ENCODE measurements at places on chromosomes 12 and 14. TPM values are rescaled to one million over a fixed set of nuclear protein-coding genes. Genes with fewer than 3 reads are reported as not detected.

DNA sequence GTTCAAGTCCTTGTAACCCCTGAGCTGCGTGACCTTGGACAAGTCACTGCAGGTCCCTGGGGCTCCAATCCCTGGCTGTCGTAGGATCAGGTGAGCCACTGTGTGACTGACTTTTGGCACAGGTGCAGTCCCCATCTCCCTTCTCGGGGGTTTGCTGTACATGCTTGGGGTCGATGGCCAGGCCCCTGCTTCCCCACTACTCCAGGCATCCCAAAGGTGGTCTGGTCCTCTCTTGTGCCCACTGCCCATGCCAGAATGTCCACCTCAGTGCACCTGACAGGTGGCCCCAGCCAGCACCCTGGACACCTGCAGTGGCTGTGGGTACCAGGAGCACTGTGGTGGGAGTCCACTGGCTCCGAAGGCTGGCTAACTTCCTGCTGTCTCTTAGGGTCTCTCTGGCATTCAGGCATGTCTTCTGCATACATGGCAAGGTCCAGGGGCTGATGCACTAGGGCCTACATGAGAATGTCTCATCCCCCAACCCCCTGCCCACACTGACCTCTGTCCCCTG lies 14.7 kb downstream of the FOXN4 start:
- DNase-seq = no peak

- DNase-seq = no peak
Measured at GRCh38 chr14:58836303-58836974, 198.7 kb downstream of the DACT1 start.

DNA sequence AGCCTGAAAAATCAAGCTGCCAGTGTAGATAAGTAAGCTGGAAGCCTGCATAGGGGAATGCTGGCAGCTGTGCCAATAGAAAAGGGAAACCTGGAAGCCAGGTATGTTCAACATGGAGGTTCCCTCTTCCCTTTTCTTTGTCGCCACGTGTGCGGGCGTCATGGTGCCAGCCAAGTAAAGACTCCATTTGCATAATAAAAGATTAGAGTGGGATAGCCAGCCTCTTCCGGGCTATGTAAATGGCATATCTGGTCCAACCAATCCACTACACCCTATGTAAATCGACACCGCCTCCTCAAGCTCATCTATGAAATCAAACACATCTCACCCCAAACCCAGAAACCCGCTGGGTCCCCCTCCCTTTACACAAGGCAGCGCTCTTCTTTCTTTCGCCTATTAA lies 5.6 kb upstream of the ADGRD1 start:
- no peak for DNase-seq

GRCh38 chr12:54958048-54958658 lies 26.4 kb downstream of the TESPA1 start:
- no peak for DNase-seq

- no peak for DNase-seq
Measured at GRCh38 chr12:17076028-17076744, 470.2 kb upstream of the LMO3 start.

The BAZ1A gene
- total RNA-seq = 15.4 TPM

The ETFBKMT gene
- total RNA-seq = 5.2 TPM

The GSC gene
- total RNA-seq = 0.36 TPM

DNA sequence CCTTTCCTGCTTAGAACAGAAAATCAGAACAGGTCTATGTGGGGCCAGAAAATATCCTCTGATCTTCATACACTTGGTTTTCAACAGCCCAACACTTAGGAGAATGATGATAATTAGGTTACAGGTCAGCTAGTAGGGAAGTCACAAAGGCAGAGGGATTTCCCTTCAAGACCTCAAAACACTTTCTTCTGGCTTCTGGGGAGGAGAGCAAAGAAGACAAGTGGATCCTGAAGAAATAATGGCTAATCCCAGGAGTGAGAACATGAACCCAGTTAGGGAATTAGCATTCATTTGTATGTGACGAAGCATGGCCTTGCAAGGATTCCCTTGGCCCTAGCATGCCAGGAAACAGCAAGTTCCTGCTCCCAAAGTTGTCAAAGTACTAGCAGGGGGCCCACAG lies 223.3 kb downstream of the BCAT1 start:
- no peak for DNase-seq

DNA sequence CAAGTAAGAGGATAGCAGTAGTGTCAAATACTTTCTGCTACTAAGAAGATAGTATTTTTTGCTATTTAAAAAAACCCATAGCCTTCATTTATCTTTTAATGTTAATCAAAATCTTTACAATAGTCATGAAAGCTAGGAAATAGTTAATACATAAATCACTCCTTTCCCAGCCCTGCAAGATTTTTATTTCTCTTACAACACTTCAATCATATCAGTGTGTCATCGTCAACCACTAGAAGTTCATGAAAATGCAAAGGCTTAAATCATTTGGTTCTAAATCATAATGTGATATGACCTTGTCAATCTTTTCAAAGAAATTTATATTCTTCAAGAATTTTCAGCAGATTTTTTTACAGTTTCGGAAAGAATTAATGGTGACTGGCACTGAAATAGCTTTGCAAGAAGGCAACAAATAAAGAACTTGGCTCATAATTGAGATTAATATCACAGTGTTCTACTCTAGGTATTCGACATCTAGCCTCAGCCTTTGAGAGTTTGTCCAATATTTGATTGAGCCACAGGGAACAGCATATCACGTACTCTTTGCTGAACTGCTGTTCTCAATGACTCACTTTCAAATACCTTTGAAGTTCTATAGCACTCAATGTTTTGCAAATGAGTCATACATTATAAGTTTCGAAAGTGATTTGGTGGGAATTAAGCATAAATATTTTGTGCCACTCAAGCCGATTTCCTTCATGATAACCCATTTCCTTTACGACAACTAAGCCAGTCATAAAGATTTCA lies 384.0 kb upstream of the FOXG1 start:
- no peak for DNase-seq

The CIROP gene
- not detected for total RNA-seq

- no peak for DNase-seq
Measured at GRCh38 chr14:92759679-92760523, 11.5 kb upstream of the LGMN start.

DNA sequence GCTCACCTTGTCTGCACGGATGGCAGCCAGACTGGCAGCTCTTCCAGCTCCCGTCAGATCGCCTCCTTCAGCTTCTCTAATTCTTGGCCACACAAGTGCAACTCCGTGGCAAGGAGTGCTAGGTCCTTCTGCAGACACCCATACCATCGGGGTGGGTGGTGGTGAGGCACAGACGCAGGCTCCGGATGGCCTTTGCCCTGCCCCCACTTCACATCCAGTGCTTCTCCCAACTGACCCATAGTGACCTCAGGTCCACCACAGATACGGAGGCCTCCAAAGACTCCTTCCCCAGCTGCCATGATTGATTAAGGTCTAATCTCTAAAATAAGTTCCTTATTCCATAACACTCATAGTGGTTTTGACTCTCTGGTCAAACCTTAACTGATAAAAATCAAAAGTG lies 19.9 kb upstream of the CD27 start:
- no peak for DNase-seq

- no peak for DNase-seq
Measured at GRCh38 chr12:48512855-48513254, 12.6 kb upstream of the OR8S1 start.

DNA sequence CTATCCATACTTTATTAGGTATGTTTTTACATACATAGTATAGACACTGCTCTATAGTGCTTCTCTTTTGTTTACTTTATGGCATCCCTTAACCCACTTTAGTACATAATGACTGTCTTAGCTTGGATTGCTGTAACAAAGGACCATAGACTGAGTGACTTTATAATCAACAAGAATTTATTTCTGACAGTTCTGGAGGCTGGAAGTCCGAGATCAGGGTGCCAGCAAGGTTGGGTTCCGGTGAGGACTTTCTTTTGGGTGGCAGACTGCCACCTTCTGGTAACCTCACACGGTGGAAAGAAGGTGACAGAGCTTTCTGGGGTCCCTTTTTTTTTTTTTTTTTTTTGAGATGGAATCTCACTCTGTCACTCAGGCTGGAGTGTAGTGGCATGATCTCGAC lies 48.6 kb upstream of the PPM1H start:
- DNase-seq = no peak

DNA sequence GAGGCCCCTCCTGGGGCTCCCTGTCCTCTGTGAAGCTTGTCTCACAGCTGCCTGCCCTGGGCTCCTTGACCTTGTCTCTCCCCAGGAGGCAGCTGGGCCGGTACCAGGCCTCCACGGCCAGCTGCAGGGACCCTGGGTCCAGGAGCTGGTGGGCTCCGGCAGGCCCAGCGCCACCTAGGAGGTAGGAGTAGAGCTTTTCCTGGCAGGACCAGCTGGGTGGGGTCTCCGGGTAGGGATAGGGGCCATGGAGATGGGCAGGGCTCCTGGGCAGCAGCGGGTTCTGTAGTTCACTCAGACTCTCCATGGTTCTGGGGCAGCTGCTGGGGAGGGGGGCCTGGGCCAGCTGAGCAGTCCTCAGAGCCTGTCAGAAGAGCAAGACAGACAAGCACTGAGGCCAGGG lies 16.6 kb downstream of the SYNDIG1L start:
- no peak for DNase-seq

DNA sequence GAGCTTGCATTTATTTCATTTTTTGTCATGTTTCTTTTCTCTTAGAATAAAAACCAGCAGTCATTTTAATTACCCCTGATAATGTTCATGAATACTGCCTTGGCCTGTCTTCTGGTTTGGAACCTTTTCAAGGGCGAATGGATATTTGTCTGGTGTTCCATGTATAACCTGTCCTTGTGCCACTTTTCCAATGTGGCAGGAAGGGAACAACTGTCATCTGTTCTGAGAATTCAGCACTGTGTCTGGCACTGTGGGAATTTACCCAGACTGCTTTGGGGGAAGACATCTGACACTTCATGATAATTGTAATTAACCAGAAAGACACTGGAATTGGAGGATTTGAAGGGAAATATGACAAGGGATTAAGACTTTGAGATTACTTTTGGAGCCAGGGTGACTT lies 352.8 kb downstream of the APAF1 start:
- no peak for DNase-seq

- no peak for DNase-seq
Measured at GRCh38 chr14:90330203-90331196, 1.2 kb downstream of the NRDE2 start.

DNA sequence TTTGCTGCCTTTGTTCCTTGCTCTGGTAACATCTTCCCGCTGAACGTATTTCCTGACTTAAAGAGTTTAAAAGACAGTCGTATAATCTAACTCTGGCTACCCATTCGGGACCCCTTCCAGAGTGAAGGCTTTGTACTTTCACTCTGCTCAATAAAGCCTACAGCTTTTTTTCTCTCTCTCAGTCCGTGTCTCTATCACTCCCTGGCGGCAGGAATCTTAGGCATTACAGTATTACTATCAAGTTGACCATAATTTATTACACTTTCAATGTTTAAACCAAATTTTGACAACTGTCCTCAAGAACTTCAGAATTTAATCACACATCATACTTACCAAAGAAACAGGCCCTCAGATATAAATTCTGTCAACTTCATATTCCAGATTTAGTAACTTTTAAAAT lies 967.9 kb downstream of the FSCB start:
- no peak for DNase-seq

DNA sequence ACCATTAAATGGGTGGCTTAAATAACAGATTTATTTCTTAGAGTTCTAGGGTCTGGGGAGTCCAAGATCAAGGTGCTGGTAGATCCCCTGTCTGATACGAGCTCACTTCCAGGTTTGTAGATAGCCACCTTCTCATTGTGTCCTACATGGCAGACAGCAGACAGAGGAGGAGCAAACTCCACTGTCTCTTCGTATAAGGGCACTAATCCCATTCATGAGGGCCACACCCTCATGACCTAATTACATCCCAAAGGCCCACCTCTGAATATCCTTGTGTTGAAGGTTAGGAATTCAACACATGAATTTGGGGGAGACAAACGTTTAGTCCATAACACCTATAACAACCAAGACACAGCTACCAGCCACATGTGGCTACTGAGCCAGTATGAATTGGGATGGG lies 47.1 kb upstream of the PPP2R5C start:
- DNase-seq = no peak

The PLEKHD1 gene
- total RNA-seq = not detected

The AQP6 gene
- total RNA-seq = not detected

GRCh38 chr14:106802413-106803364 lies 1276.3 kb downstream of the TMEM121 start:
- no peak for DNase-seq

DNA sequence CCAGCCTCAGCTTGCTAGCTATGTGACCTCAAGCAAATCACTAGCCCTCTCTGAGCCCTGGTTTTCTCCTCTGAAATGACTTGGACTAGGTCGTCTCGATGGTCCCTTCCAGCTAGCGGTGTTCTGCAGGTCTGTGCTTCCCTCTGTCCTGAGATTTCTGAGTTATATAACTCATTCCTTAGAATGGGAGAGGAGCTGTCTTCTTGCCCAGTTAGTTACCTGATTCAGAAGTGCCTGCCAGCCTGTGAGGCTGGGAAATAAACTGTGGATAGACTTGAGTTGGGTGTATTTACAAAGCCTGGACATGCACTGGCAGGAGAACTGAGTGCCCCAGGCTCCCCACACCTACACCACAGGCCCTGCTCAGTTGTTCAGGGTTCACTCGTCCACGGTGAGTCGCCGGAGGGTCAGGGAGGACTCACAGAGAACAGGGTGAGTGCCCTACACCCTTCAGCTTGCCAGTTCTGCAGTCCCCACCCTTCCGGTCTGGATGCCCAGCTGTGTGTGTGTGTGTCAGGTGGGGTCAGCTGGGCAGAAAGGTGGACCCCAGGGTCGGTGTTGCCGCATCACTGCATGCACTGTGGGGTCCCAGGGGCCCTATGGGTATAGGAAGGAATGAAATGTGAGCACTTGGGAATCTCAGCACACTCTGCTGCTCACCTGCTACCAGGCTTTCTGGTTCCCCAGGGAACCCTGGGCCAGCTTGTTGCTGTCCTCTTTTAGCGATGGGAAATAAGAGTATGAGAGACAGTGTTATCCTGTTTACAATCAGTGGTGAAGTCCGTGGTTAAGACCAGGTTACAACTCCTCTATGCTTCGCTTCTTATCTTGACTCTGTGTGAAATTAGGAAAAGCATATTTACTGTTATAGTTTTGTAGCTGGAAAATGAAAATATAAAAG lies 348.2 kb downstream of the DPF3 start:
- no peak for DNase-seq

The MRPL42 gene
- total RNA-seq = 37.3 TPM

DNA sequence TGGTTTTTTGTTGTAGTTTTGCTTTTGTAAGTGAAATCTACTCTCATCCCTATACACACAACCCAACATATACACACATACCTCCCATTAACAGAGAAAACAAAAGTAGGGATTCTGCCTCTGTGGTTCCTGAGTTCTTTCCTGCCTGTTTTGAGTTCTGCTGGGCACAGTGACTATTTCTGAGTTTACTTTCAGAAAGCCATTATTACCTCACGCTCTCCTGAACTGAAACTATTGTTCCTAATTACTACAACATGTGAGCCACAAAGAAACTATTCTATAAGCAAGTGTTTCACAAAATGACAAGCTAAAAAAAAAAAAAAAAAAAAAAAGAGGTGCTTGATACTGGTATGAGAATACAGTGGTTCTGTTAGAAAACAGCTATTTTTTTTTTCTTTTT lies 110.9 kb downstream of the ALG10B start:
- no peak for DNase-seq

DNA sequence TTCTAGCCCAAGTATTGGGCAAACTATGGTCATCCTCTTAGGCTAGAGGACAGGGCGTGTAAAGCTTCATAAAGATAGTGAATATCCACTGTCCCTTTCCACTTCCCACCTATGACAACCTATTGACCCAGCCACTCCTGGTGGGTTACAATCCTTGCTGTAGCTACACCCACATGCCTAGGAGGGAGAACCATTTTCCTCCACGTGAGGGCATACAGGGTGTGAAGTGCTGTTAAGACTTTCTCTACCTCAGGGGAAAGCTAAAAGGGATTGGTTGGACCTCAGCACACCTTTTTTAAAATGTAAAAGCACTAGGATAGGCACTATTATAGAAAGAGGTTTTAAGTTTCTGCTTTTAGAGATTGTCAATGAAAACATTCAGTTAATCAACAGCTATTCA lies 124.4 kb downstream of the TPH2 start:
- DNase-seq = no peak
